ENCODE measurements at places on chromosomes 3 and 15.
A peak's percentile ranks its signal among the peaks of the same experiment; 100 is the strongest.

- no peak for DNase-seq
These were observed 69.5 kb upstream of the SUCLG2 start for GRCh38 chr3:67723863-67724262.

DNA sequence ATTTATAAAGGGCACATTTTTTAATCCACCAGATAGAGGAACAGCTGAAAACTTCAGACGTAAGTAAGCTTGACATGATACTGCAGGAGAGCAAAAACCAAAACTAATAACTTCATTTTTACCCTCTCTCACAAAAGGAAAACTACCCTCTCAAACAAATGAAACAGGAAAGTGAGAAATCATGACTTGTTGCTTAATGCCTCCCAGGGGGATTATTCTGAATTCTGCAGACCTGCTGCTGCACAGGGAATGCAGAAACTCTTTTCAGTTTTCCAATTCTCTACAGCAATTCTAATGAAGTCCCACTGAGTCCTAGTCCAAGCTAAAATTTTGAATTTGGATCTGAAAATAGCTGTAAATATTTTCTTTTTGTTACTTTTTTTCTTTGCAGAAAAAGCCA is 637.1 kb upstream of the CCDC54 start:
- no peak for DNase-seq

DNA sequence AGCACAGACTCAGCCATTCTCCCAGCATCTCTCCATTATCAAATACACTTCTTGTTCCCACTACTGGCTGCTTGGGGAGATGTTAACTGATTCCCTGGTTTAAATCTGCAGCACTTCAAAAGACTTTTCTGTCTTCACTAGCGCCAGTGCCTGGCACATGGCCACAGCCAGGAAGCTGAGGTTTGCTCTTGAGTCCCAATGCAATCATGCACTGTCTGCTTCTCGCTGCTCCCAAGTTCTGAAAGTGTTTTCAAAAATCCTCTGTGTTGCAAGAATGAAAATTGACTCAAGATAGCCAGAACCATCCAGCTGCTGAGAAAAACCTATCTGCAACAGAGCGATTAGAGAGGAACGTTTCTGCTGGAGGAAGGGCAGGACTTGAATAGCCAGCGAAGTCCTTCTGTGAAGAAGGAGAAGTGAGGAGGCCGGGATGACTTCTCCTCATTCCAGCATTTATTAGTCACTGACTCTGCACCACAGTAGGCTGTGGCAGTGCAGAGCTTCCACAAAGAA is 358.4 kb upstream of the NR2F2 start:
- DNase-seq = no peak

DNA sequence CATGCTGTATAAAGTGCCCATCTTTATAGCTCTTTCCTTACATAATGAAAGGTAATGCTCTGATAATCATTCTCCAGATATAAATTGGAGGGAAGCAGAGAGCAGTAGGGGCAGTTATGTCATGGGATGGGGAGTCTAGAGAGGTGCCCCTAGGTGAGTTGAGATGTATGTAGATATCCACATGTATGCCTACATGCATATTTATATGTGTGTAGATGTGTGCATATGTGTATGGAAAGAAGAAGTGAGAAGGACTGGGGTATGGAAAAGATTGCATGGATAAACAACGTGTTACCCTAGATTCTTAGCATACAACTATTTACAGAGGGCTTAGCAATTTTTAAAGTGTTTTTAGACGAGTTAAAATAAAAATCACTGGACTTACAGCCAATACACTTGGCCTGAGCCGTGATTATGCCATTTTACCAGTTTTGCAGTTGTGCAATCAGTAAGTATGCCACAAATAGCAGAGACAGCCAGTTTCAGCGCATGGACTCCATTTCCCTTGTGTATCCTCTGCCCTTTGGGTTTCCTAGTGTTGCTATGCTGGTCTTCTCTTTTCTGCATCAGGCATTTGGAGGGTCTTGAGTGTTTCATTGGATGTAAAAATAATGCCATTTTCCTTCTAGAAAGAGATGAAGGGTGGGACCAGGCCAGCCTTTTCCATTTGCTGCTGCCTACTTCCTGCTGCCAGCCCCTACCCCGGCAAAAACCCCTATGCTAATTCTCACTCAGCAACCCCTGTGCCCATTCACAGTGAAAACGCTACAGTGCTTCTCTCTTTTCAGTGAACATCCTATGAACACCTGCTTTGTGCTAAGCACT is 199.4 kb upstream of the NR2E3 start:
- no peak for DNase-seq

DNA sequence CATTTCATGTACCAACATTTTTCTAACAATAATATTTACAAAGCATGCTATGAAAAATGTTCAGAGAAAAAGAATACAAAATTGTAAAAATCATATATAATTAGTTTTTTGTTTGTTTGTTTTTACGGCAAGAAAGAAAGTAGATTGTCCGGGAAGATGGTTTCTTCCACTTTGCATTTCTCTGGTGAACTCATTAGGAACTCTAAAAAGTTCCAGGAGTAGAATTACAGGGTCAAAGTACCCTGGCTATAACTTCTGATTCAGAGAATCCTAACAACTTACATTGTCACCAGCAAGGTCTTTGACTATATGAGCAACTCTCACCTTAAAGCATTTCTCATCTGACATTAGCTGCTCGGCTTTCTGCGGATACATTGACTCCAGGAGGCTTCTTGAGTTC is 196.7 kb downstream of the PDE8A start:
- peak; percentile 50 for DNase-seq

- no peak for DNase-seq
These were observed 22.6 kb upstream of the IP6K2 start for GRCh38 chr3:48739617-48739954.

DNA sequence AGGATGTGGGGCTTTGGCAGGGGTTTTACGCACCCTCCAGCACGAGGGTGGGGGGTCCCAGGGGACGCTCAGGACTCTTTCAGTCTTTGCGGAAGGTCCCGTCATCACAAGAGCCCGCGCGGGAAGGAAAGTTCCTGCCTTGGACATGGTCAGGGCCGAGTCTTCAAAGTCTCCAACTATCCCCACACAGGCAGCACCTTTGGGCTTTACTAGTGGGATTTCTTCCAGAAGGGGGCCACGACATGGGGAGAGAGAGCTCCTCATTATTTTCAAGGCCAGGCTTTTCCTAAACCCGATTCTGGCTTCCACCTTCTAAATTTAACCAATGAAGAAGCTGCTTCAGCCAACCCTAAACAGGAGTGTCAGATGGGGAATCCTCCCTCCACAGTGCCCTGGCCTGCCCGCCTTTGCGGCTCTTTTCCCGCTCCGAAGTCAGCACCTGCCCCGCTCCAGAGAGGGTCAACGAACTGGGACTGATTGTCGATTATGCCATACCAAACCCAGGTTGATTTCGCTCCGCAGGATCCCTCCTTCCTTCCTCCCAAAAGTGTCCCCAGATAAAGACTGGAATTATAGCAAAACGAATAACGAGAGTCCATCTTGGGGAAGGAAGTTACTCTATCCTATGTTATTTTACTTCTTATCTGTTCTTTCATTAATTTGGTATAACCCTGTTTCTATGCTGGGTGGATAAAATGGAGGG is 11.0 kb downstream of the SHOX2 start:
- no peak for DNase-seq
